ENCODE measurements at places on chromosomes 7 and 10.

- no peak for DNase-seq
Measured at GRCh38 chr7:140310337-140311002, 87.9 kb downstream of the SLC37A3 start.

GRCh38 chr7:17302575-17303142, 4.2 kb downstream of the AHR start:
- DNase-seq, result no peak

GRCh38 chr10:14608381-14609001, 166.2 kb downstream of the FAM107B start:
- no peak for DNase-seq

DNA sequence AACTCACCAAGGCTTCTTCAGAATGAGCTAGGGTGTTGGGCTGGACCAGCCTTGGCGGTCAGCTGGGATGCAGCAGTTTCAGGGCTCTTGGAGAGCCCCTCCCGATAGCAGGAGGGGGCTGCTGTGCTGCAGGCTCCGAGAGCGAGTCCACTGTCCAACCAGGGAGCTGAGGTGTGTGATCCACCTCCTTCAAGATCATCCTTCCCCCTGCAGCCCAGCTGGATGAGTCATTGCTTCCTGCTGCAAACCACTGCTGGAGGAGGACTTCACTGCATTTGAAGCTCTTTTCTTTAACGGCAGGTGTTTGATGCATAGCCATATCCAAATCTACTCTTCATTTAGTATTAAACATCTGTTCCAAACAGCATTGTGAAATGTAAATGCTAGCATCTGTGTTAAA, 54.2 kb upstream of the EBF3 start:
- DNase-seq, result no peak

GRCh38 chr10:27720529-27720928, 25.1 kb downstream of the MKX start:
- DNase-seq, result no peak

DNA sequence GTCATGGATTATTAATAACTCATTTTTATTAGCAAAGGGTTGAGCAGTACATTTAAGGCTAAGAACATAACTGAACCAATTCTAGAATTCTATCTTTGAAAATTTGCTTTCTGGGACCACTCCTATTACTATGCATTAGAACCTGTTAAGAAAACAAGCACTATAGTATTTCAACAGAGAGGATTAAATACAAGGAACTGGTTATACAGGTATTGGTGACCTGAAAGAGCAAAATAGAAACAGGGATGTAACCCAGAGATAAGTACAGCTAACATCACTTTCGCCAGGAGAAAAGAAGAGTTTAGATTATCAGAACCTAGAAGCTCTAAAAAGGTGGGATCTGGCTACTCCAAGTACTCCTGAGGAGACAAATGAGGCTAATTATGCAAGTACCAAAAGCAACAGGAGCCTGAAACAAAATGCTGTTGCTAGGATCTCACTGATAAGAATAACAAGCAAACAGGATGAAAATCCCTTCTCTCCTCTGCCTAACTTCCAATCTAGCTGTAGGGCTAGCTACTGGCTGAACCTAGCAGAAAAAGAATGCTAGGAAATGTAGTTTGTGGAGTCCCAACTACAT, 32.1 kb upstream of the ELAPOR2 start:
- no peak for DNase-seq

- DNase-seq, result no peak
Measured at GRCh38 chr7:99468336-99468918, 2.5 kb upstream of the ATP5MF start.

DNA sequence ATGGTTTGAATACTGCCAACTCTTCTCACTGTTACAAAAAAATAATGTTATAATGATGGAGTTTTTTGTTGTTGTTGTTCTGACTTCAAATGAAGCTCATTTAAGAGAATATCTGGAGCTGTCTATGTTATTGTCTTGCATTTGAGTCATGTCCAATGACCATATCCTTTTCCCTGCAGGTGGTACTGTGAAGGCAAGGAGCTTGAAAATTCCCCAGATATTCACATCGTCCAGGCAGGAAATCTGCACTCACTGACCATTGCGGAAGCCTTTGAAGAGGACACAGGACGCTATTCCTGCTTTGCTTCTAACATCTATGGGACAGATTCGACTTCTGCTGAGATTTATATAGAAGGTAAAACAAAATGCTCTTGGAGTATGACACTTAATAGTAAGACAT, 33.5 kb downstream of the MYPN start:
- DNase-seq, result no peak

DNA sequence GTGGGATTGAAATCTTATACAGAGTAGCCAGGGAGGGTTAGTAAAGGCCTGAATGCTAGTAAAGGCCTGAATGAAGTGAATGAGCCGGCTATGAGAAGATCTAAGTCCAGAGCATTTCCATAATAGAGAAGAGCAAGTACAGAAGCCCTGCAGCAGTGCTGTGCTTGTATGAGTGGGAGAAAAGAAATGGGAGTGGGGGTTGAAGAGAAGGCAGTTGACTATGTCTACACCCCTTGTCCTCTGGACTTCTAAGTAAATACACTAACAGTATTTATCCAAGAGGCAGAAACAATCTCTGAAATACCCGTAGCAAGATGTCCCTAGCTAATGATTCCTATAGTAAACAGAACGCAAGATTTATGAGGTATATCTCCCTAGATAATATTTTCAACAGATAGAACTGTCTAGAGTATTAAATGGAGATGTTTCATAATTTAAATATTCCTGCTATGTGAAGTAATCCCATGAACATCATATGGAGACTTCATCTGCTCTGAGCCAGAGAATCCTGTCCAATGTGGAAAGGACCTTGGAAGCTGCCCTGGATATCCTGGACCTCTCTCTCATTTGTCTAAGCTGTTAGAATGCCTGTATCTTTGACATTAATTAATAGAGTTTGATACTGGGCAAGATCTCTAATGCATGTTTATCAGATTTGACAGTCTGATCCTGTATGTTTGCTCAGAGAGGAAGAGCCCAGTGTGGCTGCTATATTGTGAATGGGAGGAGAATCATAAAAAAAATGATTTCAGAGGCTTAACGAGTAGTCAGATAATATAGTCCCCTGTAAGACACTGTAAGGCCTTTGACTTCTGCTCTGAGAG, 171.6 kb downstream of the LRRN3 start:
- DNase-seq, result no peak

DNA sequence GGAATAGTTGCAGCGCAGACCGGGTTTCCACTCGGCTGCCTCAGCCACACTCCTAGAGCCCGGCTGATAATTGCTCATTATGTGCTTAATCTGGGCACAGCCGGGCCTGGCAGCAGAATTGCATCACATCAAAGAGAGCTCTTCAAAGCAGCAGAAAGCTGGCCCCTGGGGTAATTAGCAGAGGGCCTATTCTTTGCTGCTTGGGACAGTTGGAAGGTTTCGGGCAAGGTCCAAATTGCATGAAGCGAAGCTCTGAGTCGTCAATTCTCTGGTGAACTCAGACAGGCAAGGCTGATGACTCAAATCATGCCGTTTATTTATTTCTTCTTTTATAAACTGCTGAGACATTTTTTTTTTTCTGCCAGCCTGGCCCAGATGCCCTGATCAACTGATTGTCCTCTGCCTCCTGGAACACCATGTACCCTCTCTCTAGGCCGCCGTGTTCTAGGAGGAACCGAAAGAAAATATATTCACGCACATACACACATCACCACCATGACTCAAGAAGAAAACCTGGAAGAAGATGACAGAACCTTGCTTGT, 242.2 kb downstream of the RAB11FIP2 start:
- DNase-seq, result no peak

GRCh38 chr7:55065511-55066229, 46.9 kb downstream of the EGFR start:
- no peak for DNase-seq

- no peak for DNase-seq
Measured at GRCh38 chr7:155944901-155945300, 132.6 kb upstream of the SHH start.

GRCh38 chr7:140540136-140540777, 61.0 kb upstream of the MKRN1 start:
- no peak for DNase-seq

- no peak for DNase-seq
Measured at GRCh38 chr7:24669971-24670591, 87.2 kb downstream of the GSDME start.

GRCh38 chr7:67597161-67597560, 600.5 kb downstream of the TYW1 start:
- DNase-seq, result no peak

GRCh38 chr7:69885431-69885830, 287.2 kb downstream of the AUTS2 start:
- no peak for DNase-seq

DNA sequence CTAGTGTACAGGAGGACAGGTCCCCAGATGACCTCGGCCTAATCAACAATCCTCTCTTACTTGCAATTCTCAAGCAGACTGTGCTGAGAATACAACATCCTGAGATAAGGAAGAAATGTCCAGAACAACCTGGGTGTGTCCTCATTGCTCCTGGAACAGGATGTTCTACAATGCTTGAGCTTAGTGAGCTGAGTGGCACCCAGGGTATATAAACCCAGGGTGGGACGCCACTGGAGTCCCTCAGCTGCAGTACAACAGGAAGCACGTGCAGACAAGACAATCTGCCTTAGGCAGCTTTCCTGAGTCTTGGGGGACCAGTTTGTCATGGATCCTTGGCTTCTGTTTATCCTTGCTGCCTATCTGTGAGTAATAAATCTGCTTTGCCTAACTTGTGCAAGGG, 27.7 kb upstream of the SLC25A13 start:
- no peak for DNase-seq

- DNase-seq, result no peak
Measured at GRCh38 chr7:144510621-144511020, 107.1 kb upstream of the NOBOX start.

GRCh38 chr10:14653271-14654161, 121.2 kb downstream of the FAM107B start:
- DNase-seq, result no peak

DNA sequence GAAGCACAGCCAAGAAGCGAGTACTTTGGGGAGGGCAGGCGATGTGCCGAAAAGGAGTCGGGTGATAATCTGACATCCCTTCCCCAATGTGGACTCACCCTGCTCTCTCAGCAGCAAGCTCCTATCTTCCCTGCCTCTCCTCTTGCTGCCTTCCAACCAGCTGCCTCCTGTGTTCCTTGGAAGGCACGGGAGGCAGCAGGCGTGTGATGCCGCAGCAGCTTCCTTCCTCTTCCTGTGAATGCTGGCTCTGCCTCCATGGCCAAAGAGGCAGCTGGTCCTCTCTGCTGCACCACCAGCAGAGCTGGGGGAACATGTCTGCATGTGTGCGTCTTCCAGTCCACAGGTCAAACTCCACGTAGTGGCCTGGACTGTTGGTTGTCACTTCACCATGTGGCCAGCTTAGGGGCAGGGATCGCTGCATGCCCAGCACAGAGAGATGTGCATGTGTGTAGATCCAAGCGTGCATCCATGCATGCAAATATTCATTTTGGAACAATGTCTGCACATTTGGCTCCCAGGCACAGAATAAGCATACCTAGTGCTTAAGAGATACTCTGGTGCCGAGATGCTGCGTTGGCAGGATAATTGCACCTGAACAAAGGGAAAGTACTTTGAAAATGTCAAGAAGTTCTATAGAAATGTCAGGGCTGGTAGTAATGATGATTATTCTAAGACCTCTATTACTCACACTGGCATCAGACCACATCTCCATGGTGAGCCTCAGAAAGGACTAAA, 499.8 kb downstream of the PLXNA4 start:
- no peak for DNase-seq

DNA sequence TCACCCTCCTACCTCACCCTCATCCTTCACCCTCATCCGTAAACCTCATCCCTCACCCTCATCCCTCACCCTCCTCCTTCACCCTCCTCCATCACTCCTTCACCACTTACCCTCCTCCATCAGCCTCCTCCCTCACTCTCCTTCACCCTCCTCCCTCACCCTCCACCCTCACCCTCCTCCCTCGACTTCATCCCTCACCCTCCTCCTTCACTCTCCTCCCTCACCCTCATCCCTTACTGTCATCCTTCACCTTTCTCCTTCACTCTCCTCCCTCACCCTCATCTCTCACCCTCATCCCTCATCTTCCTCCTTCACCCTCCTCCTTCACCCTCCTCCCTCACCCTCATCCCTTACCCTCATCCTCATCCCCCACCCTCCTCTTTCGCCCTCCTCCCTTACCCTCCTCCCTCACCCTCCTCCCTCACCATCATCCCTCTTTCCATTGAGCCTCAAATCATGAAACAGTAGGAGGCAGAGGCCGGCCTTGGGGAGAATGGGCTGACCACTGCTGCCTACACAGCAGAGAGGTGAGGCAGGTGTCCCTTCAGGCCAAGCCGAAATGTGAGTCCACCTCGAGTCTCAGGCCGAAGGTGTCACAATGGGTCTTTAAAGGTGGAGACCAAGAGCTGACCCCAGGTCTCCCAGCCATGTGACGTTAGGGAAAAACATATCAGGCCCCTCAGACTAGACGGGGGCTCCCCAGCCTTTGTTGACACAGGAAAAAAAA, 53.0 kb downstream of the PDGFA start:
- DNase-seq, result no peak

DNA sequence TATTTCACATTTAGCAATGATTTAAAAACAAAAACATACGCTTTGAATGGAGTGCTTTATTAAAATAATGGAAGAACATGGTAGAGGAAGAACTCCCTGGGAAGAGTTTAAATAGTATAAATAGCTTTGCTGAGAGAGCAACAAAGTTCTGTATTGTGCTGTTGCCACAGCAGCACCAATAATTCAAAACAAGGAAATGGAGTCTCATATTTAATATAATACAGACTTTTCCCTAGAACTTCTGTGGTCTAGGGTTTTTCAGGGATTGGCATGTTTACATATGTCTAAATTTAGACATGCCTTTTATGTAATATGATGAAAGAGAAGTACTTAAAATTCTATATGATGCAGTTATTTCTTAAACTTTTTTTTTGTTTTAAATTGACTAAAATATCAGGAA, 217.2 kb upstream of the HDAC9 start:
- no peak for DNase-seq

GRCh38 chr7:1473864-1474512, 14.7 kb upstream of the MICALL2 start:
- peak; percentile 85 for DNase-seq

DNA sequence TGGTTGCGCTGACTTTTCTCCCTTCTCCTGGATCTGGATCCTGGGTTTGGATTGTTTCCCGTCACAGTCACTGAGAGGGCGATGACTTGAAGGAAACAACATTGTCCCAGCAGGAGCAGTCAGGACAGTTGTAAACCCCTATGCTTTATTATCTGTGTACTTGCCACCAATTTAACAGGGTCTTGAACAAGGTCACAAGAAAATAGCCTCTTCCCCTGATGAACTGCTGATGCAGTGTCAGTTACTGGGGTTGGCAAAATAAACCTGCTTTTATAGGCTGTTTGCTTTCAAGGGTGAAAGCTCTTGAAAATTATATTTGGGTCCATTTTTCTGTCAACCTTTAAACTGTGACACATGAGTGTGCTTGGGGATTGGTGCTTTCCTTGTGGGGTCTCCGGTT, 238.9 kb downstream of the ACTR3B start:
- no peak for DNase-seq

DNA sequence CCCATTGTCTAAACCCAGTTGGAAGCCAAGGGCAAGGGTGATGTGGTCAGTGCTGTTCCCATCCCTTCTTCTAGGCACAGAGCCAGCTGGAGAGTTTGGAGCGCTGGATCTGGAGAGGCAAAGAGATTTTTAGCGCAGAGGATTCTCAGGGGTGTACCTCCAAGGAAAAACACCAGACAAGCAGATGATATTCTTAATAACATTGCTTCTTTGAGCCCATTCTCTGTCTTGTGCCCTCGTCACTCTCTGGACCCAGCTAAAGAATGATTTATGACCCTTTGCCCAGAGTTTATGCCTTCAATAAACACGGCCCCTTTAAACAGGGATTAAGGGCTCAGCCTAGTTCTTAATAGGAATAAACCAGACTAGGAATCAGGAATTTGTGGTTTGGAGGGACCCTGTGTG, 4.7 kb upstream of the HIP1 start:
- no peak for DNase-seq

Measured in activated T-cell treated with anti-CD3 and anti-CD28 coated beads for 1 hour (primary cell).